ENCODE measurements at places on chromosomes 16 and 17.

GRCh38 chr17:6496640-6497441 is 52.6 kb downstream of the PIMREG start:
- no peak for DNase-seq

DNA sequence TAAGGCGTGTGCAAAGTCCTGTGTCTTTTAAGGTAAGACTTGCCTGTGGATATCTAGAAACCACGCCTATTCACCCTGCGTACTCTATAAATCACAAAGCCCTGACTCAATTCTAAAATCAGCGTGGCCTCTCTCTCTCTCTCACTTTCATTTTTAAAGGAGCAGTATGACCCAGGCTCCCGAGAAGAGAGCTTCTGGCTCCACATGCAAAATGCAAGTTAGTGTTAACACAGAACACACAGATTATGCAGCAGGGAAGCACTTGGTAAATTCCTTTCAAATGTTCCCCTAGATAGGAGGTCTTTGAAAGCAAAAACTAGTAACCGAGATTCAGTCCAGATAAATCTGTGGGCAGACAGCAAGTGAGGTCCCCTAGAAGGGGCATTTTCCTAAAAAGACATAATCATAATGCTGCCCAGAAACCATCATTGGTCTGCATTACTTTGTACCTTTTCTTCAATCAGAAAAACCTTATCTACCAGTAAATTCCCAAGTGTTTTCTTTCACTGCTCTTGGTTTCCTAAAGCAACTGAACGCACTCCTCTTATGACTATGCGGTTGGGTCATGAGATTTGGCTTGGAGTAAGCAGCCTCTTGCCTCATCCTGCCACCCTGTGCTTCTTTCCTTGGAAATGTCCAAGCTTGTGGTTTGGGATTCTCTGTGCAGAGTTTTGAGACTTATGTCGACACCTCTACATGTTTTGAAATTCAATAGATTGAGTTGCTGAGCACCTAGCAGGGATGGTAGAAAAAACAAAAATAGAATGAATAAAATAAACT is 31.7 kb upstream of the KCNJ2 start:
- no peak for DNase-seq

DNA sequence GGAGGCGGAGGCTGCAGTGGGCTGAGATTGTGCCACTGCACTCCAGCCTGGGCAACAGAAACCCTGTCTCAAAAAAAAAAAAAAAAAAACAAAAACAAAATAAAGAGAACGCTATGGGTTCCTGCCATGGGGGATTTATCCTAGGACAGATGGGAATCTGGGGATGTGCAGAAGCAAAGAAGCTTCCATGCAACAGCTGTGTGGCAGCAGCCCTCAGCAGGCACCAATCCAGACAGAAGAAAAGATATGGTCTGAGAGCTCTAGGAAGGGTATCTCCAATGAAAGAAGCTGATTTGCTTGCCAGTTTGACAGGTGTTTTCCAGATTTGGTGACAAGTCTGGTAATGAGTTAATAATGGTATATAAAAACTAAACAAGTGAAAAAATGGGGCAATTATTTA is 11.6 kb downstream of the MYO19 start:
- DNase-seq: no peak

- DNase-seq: no peak
Measured at GRCh38 chr16:6888531-6888930, 444.1 kb upstream of the RBFOX1 start.

- DNase-seq: no peak
Measured at GRCh38 chr16:81185416-81185815, 53.1 kb upstream of the BCO1 start.

DNA sequence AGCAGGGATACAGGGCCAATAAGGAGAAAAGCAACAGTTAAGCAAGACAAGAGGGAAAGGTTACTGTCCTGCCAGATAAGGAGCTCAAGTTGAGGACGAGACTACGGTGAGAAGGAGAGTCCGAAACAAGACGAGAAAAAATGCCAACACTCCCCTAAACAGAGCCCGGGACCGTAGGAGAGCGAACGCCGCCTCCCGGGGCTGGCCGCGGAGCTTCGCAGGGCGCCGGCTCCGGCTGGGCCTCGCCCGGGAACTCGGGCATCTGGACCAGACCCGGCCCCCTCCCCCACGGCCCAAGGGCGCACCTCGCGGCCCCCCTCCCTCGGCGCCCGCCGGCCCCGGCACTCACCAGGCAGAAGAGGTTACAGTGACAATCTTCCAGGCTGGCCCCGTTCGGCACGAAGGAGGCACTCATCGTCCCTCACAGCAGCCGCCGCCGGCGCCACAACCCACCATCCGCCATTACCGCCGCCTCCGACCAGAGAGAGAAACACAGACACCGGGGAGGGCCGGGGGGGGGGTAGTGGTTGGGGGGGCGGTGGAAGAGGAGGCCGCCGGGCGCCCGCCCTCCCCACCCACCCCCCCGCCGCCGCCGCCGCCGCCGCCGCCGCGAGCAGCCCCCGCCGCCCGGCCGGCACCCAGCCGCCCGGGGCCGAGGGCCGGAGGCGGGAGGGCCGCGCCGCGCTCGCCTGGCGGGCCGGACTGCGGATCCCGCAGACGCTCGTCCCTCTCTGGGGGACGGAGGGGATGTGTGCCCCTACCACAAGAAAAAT is at the start of gene MED13:
TSS of gene MED13 (minus strand) at position 488 of the 773 bp plus-strand sequence. CDS start at position 415, 73 bp downstream.
- peak; percentile 26 for DNase-seq

GRCh38 chr16:64370112-64370511 is 751.8 kb downstream of the CDH11 start:
- DNase-seq: no peak

- DNase-seq: no peak
Measured at GRCh38 chr16:8967132-8967821, 3.6 kb upstream of the USP7 start.

- no peak for DNase-seq
Measured at GRCh38 chr17:40058186-40058784, 4.1 kb upstream of the MED24 start.

DNA sequence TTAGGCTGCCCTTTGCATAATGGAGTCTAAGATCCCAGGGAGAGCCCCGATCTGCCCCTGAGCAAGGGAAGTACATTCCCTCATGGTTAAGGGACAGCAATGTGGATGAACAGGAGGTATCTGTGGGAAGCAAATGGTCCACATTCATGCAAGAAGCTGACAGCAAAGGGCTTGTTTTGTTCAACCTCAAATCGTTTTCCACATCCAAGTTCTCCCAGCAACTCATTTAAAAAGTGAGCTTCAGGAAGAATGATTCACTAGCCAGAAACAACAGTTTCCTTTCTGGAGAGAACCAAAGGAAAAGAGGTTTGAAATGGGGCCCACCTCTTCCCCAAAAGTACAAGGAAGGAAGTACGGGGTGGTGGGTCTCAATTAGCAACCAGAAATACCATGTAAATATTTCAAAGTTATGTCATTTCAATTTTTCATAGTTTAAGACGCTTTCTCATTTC is 9.4 kb downstream of the HSPB9 start:
- no peak for DNase-seq

GRCh38 chr16:57316390-57317017 is 32.0 kb upstream of the PLLP start:
- no peak for DNase-seq

GRCh38 chr17:65774787-65775186 is 213.3 kb upstream of the AXIN2 start:
- DNase-seq: no peak

DNA sequence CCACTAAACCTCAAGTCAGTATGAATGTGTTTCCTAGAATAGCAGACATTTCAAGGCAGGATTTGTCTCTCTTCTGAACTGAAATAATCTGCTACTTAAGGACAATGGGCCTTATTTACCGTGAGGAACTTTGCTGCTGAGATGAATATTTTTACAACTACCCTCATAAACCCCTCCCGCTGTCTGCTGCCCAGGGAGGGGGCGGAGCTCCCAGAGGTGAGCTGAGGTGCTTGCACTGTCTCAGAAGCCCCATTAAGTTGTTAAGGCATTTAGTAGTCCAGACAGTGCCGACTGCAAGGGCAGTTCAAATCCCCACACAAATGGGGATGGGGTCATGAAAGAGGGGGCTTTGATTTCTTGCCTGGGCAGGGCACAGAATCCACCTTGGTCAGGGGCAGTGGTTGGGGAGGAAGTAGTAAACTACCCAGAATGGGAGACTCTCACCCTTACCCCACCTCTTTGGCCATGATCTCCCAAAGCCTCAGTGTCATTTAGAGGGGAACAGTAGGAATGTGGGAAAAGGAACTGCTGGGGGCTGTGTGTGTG is 19.2 kb downstream of the HNF1B start:
- no peak for DNase-seq

- DNase-seq: no peak
Measured at GRCh38 chr16:35741546-35741945, 2282.1 kb downstream of the TP53TG3F start.

GRCh38 chr16:52054326-52054725 is 492.6 kb downstream of the TOX3 start:
- DNase-seq: no peak

DNA sequence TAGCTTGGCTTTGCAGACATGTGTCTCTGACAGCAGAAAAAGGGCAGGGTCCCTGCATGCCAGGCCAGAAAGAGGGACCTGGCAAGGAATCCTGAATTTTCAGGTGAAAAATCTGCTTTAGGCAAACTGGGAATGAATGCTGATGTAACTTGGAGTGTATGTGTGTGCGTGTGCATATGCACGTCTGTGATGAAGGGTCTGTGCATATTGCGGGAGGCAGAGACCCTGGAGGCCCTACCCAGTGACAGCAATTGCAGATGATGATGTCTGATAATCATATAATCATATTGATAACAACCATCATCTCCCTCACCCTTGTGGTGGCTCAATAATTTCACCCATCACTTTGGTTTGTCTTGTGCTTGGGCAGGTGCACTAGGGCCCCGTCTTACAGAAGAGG is 80.7 kb upstream of the SDK2 start:
- no peak for DNase-seq

GRCh38 chr16:1511662-1512569 is 18.8 kb downstream of the TELO2 start:
- no peak for DNase-seq

DNA sequence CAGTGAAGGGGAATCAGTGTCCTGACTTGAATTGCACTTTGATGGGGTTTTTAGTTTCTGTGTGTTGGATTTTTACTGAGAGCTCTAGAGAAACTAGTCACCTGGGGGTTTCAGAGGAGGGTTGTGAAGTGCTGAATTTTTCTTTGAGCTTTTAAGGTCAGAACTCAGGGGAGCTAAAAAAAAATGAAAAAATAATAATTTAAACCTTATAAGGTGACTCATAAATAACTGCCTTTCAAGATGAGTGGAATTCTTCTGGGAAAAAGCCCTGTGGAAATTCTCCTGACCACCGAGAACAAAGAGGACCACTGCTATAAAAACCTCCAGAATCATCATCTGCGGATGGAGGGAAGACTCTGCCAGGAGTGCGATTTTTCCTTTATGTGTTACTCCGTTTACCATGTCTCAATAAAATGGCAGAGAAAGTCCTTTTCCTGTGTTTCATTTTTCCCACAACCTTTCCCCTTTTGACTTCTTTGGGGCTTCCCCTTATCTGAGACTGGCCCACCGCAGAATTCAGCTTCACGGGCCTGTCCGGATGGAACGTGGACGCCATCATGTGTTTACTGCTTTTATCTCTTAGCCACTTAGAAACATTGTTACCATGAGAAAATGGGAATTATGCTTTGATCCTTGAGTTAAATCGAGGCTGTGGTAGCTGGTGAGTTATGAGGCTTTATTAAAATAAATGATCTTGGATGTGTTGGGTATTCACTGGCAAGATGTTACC is 39.7 kb downstream of the RPTOR start:
- no peak for DNase-seq

GRCh38 chr17:80072410-80072809 is 29.0 kb upstream of the GAA start:
- DNase-seq: no peak

DNA sequence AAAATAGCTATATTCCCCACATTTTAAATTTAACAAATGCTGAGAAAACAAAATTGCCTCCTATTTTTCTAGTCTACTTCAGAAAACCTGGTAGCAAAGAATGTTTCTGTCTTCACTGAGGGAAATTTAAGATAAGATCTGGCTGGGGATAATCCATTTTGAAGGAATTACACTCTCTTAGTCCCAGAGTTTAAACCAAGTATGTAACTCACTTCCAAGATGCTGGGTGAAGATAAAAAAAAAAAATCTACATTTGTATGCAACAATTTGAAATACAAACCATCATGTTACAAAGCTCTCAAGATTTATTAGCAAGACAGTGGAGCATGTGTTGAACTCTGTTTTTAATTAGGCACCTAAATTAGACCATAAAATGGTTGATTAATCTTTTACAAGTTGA is 5.7 kb downstream of the HS3ST3B1 start:
- DNase-seq: no peak

DNA sequence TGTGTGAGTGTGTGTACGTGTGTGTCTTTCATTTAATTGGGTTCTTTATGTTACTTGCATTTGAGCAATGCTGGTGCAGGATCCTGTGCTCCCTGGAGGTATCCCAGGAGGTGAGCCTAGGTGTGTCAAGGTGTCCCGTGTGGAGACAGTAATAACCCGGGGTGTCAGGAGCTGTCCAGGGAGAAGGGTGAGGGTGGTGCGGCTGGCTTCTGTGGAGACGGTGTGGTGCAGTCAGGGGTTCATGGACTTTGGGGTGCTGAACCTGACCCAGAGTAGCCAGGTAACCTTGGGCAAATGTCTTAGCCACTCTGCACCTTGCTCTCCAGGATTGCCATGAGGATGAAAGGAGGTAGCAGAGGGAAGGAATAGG is 7.4 kb upstream of the ELAC2 start:
- no peak for DNase-seq

All from stimulated activated CD8-positive, alpha-beta memory T cell treated with anti-CD3 and anti-CD28 coated beads, Interleukin-2, amount 100 ng/mL, for 1 hour (primary cell).